Gastrocnemius medialis (tissue), 4 donors: ENCODE measurements at places on chromosomes 4 and X.

DNA sequence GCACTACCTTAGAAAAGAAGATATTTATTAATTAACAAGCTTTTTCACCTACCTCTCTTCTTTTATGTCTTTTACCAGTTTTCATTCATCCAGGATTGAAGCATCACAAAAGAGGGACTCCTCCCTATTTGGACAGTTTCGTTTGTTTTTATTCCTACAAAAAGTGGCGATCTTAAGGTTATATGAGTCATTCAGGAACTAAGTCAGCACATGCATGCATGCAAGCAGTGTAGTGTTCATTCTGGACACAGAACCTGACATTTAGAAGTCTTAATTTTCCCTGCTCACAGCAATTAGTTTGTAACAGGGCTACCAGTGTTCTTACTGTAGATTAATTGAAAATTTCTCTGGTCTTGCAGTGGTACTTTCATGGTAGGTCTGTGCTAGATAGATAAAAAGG is 47.9 kb upstream of the QRFPR start:
- no peak for DNase-seq

- DNase-seq: no peak
These were observed 150.0 kb upstream of the PSAPL1 start for GRCh38 chr4:7584606-7585159.

- no peak for DNase-seq
These were observed 1.5 kb upstream of the TLR7 start for GRCh38 chrX:12865359-12865758.

DNA sequence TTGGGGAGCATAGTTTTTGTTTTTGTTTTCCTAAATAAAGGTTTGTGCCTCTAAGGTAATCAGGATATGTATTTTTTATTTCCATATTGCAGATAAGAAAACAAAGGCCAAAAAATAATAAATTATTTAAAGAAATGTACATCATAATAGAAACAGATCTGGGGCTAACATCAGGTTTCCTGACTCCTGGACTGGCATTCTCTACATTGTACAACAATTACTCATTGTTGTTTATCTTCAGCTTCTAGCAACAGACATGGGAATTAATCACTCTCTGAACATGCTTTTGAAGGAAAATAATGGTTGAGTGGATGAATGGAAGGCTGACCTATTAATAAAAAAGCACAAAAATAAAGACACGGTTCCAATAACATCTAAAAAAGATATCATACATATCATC is 146.2 kb downstream of the KCNIP4 start:
- no peak for DNase-seq

GRCh38 chr4:107691378-107691777 is 28.7 kb downstream of the PAPSS1 start:
- no peak for DNase-seq

- no peak for DNase-seq
These were observed 23.3 kb upstream of the BCOR start for GRCh38 chrX:40120838-40121580.

DNA sequence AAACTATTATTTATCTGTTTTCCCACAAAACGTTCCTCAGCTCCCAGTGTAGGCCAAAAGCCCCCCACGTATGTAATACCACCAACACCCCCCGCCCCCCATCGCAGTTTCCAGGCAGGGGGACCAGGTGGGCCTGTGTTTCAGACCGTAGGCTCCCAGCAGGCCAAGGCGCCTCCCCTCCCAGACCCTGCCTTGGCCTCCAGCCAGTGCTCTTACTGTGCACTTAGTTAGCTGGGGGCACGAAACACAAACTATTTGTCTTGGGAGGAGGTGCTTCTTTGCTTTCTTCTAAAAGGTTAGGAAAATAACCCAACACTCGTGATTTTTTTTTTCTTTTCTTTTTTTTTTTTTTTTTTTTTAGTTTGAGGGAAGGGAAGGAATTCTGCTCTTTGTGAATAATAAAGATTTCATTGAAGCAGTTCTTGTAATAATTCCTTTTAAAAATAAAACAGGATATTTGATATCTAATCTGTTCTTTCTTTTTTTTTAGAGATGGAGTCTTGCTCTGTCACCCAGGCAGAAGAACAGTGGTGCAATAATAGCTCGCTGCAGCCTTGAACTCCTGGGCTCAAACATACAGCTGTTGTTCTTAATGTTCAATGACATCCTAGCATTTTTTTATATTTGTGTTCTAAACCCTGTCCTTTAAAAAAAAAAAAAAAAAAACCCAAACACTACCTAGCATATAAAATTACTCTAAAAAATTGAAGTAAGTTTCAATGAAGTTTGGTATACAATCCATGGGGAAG is 83.0 kb upstream of the CLDN34 start:
- no peak for DNase-seq

- DNase-seq: no peak
These were observed 47.3 kb upstream of the GATB start for GRCh38 chr4:151808120-151808529.

GRCh38 chrX:10110316-10110935 is 46.3 kb upstream of the CLCN4 start:
- no peak for DNase-seq

DNA sequence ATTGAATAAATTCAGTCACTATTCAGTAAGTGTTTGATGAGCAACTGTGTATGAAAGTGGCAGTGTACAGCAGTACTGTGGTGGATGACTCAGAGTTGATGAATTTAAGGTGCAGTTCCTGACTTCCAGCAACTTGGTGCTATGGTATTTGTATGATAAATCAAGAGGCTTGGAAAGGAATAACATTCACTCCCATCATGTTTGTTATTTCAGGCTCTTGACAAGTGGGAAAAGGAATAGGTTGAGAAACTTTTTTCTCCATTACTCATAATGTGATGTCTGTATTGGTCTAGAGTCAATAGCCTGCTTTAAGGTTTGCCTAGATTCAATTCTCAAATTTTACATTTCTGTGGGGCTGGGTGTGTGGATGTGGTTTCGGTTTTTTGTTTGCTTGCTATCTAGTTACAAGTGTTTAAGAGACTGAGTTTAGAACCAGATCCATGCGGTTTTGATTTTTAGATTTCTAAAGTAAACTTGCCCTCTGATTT is 35.1 kb upstream of the CYP2U1 start:
- no peak for DNase-seq

- peak; percentile 21 for DNase-seq
These were observed 36.5 kb downstream of the SHOX start for GRCh38 chrX:666762-667720.

DNA sequence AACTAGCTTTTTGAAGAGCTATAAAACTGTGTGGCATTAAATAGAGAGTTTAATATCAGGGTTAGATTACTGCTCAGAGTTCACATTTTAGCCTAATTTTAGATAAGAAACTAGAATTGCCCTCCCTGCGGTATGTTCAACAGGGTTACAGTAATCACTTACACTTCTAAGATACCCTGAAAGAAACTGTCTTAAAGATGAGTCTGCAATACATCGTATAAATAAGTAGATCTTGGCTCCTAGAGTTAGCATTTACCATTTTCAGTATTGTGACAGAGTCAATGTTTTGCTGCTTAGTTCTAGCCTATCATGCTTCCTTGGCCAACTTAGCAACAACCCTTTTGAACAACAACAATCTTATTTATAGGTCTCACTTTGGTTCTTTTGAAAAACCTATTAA is 217.8 kb upstream of the NDST4 start:
- DNase-seq: no peak

- DNase-seq: no peak
These were observed 3.2 kb downstream of the CXCL6 start for GRCh38 chr4:73839715-73840114.

- DNase-seq: no peak
These were observed 53.5 kb upstream of the TEX13C start for GRCh38 chrX:125266153-125266660.

GRCh38 chrX:153546386-153546785 is 28.9 kb downstream of the ATP2B3 start:
- no peak for DNase-seq

- no peak for DNase-seq
These were observed 32.1 kb downstream of the CCKAR start for GRCh38 chr4:26458157-26458561.

DNA sequence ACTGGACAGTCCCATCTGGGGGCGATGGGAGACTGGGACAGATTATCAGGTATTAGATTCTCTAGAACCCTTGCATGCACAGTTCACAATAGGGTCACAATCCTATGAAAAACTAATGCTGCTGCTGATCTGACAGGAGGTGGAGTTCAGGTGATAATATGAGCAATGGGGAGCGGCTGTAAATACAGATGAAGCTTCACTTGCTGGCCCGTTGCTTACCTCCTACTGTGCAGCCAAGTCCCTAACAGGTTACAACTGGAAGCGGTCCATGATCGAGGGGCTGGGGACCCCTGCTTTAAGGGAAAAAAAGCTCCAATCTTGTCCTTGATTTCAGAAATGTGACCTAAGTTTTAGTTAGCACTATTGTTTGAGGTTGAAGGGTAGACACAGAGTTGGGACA is 175.2 kb downstream of the ZNF330 start:
- no peak for DNase-seq

DNA sequence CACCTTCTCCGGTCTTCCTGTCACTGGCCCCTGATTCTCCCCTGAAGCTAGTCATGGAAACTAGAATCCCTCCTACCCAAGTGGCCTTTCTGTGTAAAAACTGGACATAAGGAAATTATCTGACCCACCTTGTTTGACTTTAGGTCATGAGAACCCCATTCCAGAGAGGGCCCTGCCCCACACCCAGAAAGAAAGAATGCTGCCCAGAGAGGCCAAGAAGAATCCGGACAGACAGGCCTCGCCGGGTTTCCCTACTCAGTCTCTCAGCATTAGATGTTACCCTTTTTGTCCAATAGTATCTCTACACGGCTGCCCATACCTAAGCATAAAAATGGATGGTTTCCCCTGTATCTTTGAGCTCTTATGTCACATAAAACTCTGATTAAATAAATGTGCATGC is 83.3 kb upstream of the HELT start:
- DNase-seq: no peak

DNA sequence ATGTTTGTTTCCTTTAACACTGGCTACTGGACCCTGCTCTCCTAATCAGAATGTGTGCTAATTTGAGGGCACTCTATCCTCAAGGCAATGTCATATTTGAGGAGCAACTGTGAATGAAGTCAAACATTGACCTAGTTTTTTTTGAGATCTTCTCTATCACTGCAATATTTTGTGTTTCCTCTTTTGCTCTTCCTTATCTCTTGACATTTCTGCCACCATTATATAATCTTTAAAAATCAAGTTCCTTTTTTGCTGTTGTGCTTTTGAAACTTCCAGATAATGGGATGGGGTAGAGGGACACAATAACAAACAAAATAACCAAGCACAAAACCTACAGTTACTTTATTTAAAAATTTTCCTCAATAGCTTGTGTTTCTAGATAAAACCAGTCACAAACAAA is 7.4 kb upstream of the WDFY3 start:
- no peak for DNase-seq

DNA sequence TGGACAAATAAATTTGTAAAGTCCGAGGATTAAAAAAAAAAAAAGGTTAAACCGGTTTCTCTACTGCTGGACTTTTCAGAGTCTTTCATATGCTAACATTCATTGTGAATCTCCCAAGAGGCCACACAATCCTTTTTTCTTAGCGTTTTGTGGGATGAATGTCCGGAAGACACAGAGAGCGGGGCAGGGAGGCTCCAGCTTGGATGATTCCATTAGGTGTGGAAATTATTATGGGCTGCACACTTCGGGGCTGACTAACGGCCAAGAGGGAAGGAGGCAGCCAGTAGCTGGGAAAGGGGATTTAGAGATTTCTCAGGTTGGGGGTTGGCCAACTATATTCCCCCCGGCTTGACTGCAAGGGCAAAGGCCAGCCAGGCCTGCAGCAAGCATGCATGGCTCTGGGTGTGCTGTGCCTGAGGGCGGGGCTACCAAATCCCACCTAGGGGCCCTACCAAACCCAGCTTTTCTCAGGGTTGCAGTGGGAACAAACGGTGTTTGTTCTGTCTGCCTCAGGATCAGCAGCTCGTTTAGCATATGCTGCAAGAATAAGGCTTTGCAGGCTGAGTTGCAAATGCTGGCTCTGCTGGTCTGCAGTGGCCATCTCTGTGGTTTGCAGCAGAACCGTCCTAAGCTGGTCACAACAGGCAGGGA is 28.6 kb downstream of the NYX start:
- DNase-seq: no peak

- no peak for DNase-seq
These were observed 56.6 kb downstream of the BRCC3 start for GRCh38 chrX:155127940-155128339.

- no peak for DNase-seq
These were observed 161.6 kb downstream of the SMIM20 start for GRCh38 chr4:26075583-26075982.

DNA sequence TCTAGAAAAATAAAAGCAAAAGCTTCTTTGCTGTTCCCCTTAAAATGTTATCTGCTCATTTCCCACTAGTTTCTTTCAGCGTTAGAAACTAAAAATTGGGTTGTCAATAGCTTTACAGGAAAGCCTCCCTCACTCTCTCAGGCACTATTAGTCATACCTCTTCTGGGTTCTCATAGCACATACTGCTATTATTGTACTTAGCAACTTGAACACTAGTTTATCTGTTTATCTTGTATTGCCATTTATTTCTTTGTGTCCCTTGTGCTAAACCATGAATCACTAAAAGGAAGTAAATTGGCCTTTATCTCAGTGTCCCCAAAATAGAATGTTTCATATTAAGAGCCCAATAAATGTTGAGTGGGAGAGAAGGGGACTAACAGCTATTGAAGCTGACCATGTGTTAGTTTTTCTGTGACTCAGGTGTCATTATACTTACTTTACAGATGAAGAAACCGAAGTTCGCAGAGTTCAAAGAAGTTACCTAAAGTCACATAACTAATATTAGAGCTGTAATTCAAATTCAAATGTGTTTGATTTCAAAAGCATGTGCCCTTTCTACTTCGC is 124.8 kb upstream of the CITED1 start:
- no peak for DNase-seq
